ENCODE measurements at places on chromosomes 7 and 10. TPM values are rescaled to one million over a fixed set of nuclear protein-coding genes. Genes with fewer than 3 reads are reported as not detected.

- peak; percentile 30 for DNase-seq
These were observed 31.5 kb downstream of the CREB3L2 start for GRCh38 chr7:137970253-137970975.

- DNase-seq: no peak
These were observed 97.6 kb upstream of the GSDME start for GRCh38 chr7:24854866-24855265.

DNA sequence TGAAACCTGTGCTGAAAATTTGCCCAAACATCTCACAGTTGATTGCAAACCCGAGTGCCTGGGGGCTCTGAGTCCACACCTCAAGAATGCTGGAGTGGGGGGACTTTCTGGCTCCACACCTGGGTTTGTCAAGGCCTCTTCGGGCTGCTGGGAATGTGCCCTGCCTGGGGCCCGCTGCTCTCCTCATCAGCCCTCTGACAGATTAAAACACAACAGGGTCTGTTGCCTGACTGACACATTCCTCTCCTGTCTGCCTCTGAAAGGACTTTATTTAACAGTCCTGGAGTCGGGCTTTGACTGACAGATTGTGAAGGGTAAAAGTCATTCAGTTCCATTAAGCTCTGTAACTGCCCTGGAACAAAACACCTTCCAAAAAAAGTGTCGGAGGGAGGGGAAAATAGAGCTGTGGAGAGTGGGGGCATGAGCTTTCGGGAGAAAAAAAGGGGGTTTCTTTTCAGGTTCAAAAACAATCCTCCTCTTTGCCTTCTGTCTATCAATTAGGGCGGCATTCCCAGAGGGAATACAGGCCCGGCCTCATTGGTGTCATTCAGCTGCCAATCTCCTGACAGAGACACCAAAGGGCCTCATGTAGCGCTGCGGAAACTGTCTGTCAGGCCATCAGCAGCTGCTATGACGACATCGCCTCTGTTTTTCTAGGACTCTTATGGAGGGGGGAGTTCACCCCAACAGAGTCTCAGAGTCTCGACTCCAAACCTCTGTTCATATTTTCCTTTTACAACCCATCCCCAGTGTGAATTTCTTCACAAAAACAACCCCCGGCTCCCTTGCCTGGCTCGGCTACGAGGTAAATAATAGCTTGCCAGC is 398.8 kb upstream of the NFE2L3 start:
- no peak for DNase-seq

GRCh38 chr10:88896372-88896993 is 16.4 kb downstream of the STAMBPL1 start:
- DNase-seq: peak; percentile 88

Gene MUC3A
- 127 TPM for polyA plus RNA-seq

DNA sequence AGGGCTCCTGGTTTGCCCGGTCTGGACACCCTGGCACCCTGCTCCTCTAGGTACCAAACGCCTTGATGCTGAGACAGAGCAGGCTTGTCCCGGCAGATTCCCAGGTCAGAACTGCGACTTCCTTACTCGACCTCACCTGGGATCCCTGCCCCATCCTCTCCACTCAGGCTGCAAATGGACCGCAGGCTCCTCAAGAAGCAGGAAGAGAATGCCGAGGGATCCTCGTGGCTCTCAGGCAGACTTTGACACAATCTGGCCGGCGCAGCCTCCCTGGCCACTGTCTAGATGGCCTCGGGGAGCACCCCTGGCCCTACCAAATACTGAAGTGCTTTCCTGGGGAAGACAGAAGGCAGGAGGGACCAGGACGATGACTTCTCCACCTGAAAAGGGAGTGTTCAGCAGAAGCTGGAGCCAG is 421 bp upstream of the NODAL start:
- no peak for DNase-seq

Gene CDH23
- 1.7 TPM for polyA plus RNA-seq

Gene LIPN
- polyA plus RNA-seq: not detected

DNA sequence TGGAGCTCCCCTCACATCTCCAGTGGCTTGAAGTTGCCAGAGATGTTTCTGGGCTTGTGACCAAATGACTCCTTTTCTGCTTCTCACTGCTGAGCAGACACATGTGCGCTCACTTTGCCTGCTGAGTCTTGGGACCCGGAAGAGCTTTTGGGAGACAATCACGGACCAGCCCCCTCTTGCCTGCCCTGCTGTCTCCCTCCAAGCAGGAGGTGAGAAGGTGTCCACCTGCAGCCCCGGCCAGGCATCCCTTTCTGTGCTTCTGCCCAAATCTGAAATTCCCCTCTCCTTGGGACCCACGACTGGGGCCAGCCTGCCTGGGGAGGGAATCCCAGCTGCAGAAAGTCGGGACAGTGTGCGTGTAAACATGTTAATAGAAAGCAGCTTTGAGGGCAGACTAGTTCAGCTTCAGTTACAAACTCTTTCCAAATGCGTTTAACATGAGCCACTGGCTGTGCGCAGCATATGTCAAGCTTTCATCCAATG is 31.7 kb downstream of the HTRA1 start:
- DNase-seq: peak; percentile 32

GRCh38 chr7:129832701-129833227 is 120.0 kb downstream of the UBE2H start:
- DNase-seq: no peak

DNA sequence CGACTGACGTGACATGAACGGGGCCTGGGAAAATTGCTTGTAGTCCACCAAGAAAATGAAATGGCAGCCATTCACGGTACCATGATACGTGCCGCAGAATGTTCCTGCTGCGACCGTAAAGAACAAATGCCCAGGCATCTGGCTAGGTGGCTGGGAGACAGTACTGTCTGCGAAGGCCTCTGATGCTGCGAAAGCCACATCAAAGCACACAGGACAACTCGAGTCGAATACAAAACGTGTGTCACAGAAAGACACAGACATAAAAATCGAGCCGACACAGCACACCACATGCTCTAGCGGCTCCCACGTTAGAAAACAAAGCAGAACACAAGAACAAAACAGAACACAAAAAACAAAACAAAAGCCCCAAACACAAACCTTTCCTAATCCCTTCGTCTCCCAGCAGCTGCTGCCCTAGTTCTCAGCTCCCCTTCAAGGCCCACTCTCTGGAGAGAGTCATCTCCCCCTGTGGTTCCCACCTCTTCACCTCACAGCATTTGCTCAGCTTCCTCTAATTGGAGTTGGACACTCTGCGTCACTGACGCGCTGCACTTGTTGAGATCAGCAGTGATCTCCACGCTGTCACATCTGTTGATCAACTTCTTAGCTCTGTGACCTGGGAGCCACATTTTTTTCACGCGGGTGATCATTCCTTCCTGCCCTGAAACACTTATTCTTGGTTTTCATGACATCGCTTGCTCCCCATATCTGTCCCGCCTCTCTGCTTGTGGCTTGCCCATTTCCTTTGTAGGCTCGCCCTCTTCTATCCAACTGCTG is 112.2 kb downstream of the CLEC2L start:
- DNase-seq: no peak

GRCh38 chr7:22861576-22861975 is 38.9 kb upstream of the TOMM7 start:
- DNase-seq: no peak

- DNase-seq: peak; percentile 34
These were observed 240.8 kb downstream of the BICC1 start for GRCh38 chr10:58753425-58753824.

GRCh38 chr7:89265631-89266030 is 470.1 kb upstream of the TEX47 start:
- no peak for DNase-seq

DNA sequence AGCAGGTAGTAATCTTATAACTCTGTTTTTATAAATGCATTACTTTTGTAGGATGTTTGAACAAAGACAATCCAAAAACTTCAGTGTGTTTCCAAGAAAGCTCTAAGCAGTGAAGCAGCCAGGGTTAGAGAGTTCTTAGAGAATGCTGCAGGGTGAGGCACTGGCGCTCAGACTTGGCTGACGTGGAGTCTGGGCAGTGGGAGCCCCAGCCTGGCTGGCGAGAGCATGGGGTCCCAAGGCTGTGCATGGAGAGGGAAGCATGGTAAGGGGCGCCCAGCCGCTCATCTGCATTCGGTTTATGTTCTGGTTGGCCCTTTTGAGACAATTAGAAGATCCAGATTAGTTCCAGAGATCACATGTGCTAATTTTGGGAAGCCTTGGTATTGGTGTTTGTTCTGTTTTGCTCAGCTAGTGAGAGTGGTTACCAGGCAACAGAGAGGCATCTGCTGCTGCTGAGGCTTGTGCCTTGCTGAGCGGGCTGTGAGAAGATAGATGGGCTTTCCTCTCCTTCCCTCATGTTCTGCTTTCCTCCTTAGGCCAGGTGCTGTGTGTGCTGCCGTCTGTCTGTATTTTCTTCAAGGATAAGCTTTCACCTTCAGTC is 10.3 kb downstream of the SUN1 start:
- peak; percentile 41 for DNase-seq

Gene CEP55
- polyA plus RNA-seq: 6.8 TPM

Gene NPFFR1
- polyA plus RNA-seq: 0.31 TPM

DNA sequence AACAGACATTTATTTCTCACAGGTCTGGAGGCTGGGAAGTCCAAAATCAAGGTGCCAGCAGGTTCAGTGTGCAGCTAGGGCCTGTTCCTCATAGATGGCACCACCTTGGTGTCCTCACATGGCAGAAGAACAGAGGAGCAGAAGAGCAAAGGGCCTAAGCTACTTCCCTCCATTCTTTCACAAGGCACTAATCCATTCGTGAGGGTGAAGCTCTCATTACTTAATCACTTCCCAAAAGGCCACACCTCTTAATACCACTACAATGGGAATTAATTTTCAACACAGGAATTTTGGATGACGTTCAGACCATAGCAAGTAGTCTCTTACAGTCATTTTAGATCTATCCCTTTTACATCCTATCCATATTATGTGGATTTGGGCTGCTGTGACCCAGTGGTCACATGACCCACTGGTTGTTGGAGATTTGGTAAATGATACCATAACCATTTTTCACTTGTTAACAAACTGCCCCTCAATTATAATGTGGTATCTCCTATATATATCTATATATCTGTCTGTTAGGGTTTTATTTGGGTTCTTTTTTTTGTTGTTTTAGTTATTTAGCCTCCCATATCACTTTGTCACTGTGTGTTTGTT is 63.4 kb downstream of the BBS9 start:
- DNase-seq: no peak

- no peak for DNase-seq
These were observed 354.5 kb upstream of the VWC2 start for GRCh38 chr7:49418963-49419362.

- peak; percentile 8 for DNase-seq
These were observed 11.3 kb downstream of the GNAI1 start for GRCh38 chr7:80145780-80146422.

GRCh38 chr10:89926736-89927135 is 225.3 kb downstream of the KIF20B start:
- no peak for DNase-seq

DNA sequence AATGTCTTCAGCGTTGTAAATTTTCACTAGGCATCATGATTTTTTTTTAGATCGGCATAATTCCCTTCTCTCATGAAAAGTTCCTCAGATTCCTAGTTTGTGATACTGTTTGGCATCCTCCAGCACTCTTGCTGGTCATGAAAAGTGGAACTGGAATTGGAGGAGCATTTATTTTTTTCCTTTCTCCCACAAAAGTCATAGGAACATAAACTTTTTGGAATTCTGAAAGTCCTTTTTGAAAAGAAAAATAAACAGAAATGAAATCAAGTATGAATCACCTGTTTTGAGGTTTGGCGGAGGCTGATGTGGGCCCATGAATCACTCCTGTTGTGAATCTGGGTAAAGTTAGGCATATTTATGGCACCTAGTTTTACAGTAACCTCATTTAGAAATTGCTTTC is 17.7 kb downstream of the CACNB2 start:
- no peak for DNase-seq
